ENCODE measurements at places on chromosomes 7 and 10. TPM values are rescaled to one million over a fixed set of nuclear protein-coding genes. Genes with fewer than 3 reads are reported as not detected.

The SPDYE1 gene
- not detected for total RNA-seq

The SUV39H2 gene
- 12.4 TPM for total RNA-seq

The GRID1 gene
- not detected for total RNA-seq

The SDK1 gene
- total RNA-seq: 22.8 TPM

The EPO gene
- total RNA-seq: not detected

The ANLN gene
- total RNA-seq: 15.7 TPM

The PRSS37 gene
- not detected for total RNA-seq

The PLEKHS1 gene
- total RNA-seq: under 0.01 TPM

The PRKAR2B gene
- 5.8 TPM for total RNA-seq

The SPDYE3 gene
- total RNA-seq: not detected

The GALNT17 gene
- total RNA-seq: not detected

The SLC18A2 gene
- under 0.01 TPM for total RNA-seq

The HHEX gene
- 8.7 TPM for total RNA-seq

The GARIN1A gene
- total RNA-seq: 1.5 TPM

The CDH23 gene
- total RNA-seq: 0.17 TPM

The GNG11 gene
- 18.7 TPM for total RNA-seq

The OR2AE1 gene
- not detected for total RNA-seq

The CRTAC1 gene
- not detected for total RNA-seq

The SEMA3C gene
- 163 TPM for total RNA-seq

The TRIM56 gene
- 24.5 TPM for total RNA-seq

Measured in smooth muscle cell of trachea (primary cell).